K562 (cell line): ENCODE measurements at places on chromosomes 16 and 17.

- peaks cover 28% of the 10 kb centered on the region for H3K36me3 ChIP-seq
- H3K4me3 ChIP-seq, result peak overlapping the region; percentile 87
- H3K4me1 ChIP-seq, result peaks cover 16% of the 10 kb centered on the region; the same call in 1 of the 2 replicates
- peak; percentile 73 for DNase-seq
- H3K27me3 ChIP-seq, result no peaks in the 10 kb centered on the region
- H3K27ac ChIP-seq, result peak overlapping the region; percentile 89
These were observed 652 bp upstream of the SLC25A19 start for GRCh38 chr17:75289832-75290337.

DNA sequence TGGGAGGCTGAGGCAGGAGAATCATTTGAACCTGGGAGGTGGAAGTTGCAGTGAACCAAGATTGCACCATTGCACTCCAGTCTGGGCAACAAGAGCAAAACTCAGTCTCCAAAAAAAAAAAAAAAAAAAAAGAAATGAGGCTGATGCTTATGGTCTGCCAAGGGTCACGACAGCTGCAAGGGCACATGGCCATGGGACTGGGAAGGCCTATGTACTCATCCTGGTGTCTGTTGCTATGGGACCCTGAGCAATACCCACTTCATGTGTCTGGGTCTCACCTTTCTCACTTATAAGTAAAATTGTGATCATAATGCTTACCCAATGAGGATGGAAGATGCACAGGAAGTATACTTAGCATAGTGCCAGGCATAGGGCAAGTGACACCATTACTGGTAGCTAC, 16.6 kb downstream of the MIEF2 start:
- DNase-seq, result no peak
- H3K4me1 ChIP-seq, result no peaks in the 10 kb centered on the region
- H3K36me3 ChIP-seq, result peaks cover 71% of the 10 kb centered on the region
- H3K27me3 ChIP-seq, result no peaks in the 10 kb centered on the region
- no peak overlapping the region for H3K4me3 ChIP-seq
- no peak overlapping the region for H3K27ac ChIP-seq

- no peaks in the 10 kb centered on the region for H3K27me3 ChIP-seq
- H3K36me3 ChIP-seq, result no peaks in the 10 kb centered on the region
- no peak overlapping the region for H3K27ac ChIP-seq
- H3K4me1 ChIP-seq, result no peaks in the 10 kb centered on the region
- no peak overlapping the region for H3K4me3 ChIP-seq
These were observed 10.7 kb downstream of the HPR start for GRCh38 chr16:72073560-72074230.

DNA sequence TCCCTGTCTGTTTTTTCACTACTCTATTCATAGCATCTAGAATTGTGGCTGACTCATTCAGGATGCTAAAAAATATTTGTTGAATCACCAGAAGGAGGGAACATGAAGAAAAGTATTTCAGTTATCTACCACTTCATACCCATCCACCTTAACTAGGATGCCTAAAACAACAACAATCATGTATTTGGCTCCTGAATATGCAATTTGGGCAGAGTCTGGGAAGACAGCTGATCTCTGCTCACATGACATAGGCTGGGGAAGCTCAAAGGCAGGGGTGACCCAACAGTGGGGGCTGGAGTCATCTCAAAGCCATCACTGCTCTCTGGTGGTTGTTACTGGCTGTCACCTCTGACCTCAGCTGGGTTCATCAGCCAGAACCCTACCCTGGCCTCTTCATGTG, 80.1 kb upstream of the RPL38 start:
- peak; percentile 19 for DNase-seq
- no peaks in the 10 kb centered on the region for H3K36me3 ChIP-seq
- H3K27me3 ChIP-seq, result 0 out of 3 replicates have a peak, but pooled peaks cover 5% of the 10 kb centered on the region
- H3K4me3 ChIP-seq, result no peak overlapping the region
- no peaks in the 10 kb centered on the region for H3K4me1 ChIP-seq

GRCh38 chr17:77585142-77585860, 373.2 kb upstream of the TNRC6C start:
- no peak for DNase-seq
- H3K36me3 ChIP-seq, result no peaks in the 10 kb centered on the region
- no peaks in the 10 kb centered on the region; the same call in 2 of the 3 replicates for H3K27me3 ChIP-seq
- H3K4me1 ChIP-seq, result no peaks in the 10 kb centered on the region

GRCh38 chr16:8863594-8864424, 5.0 kb downstream of the CARHSP1 start:
- DNase-seq, result peak; percentile 74
- no peak overlapping the region for H3K4me3 ChIP-seq
- H3K36me3 ChIP-seq, result peaks cover 27% of the 10 kb centered on the region; the same call in 1 of the 3 replicates
- peaks cover 77% of the 10 kb centered on the region for H3K4me1 ChIP-seq
- no peak overlapping the region for H3K27ac ChIP-seq

GRCh38 chr16:49269201-49269600, 12.4 kb downstream of the CBLN1 start:
- H3K4me3 ChIP-seq, result no peak overlapping the region
- DNase-seq, result no peak
- peaks cover 6% of the 10 kb centered on the region; the same call in 1 of the 2 replicates for H3K27me3 ChIP-seq
- H3K4me1 ChIP-seq, result no peaks in the 10 kb centered on the region
- H3K27ac ChIP-seq, result no peak overlapping the region

GRCh38 chr16:81786868-81787267, 7.8 kb downstream of the PLCG2 start:
- H3K27ac ChIP-seq, result no peak overlapping the region
- H3K27me3 ChIP-seq, result peaks cover 2% of the 10 kb centered on the region; the same call in 1 of the 3 replicates
- no peaks in the 10 kb centered on the region for H3K36me3 ChIP-seq
- no peak for DNase-seq
- H3K4me1 ChIP-seq, result peaks cover 3% of the 10 kb centered on the region

DNA sequence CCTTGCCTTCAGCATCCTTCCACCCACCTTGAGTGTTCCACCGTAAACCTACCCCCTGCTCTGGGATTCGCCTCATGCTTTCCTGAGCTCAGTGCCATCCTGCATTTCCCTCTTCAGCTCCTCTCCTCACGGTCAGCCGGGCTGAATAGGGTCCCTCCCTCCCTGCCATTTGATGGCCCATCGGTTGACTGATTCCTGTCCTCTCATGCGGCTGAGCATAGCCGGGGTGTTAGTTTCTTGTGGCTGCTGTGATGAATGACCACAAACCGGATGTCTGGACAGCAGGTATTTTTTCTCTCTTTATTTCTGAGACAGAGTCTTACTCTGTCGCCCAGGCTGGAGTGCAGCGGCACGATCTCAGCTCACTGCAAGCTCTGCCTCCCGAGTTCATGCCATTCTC, 44.1 kb upstream of the MGAT5B start:
- H3K36me3 ChIP-seq, result no peaks in the 10 kb centered on the region
- no peaks in the 10 kb centered on the region; the same call in 1 of the 2 replicates for H3K4me1 ChIP-seq
- H3K4me3 ChIP-seq, result no peak overlapping the region

- H3K27ac ChIP-seq, result no peak overlapping the region
- peaks cover 12% of the 10 kb centered on the region; the same call in 2 of the 3 replicates for H3K27me3 ChIP-seq
- H3K36me3 ChIP-seq, result no peaks in the 10 kb centered on the region
- H3K4me1 ChIP-seq, result no peaks in the 10 kb centered on the region
- DNase-seq, result peak; percentile 70
- H3K4me3 ChIP-seq, result no peak overlapping the region
These were observed 11.5 kb downstream of the CCL16 start for GRCh38 chr17:35969558-35970380.
